ENCODE measurements at places on chromosomes 6 and 20.

DNA sequence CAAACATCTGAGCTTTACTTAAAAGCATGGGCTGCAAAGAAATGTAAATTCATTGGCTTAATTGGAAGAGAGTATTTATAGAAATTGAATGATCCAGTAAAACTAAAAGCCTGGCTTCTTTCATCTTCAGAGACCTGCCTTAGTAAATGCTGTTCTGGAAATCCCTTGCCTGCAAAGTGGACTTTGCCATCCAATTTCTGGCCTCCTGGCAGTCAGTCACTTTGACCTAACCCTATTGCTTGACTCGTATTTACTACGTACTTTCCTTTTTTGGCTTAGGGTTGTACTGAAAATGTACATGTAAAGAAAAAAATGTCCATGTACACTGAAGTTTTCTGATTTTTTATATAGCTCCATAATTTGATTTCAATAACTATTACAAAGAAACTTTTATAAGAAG lies 47.1 kb downstream of the E2F3 start:
- DNase-seq = no peak

GRCh38 chr6:4365686-4366085 lies 230.3 kb upstream of the ECI2 start:
- no peak for DNase-seq

DNA sequence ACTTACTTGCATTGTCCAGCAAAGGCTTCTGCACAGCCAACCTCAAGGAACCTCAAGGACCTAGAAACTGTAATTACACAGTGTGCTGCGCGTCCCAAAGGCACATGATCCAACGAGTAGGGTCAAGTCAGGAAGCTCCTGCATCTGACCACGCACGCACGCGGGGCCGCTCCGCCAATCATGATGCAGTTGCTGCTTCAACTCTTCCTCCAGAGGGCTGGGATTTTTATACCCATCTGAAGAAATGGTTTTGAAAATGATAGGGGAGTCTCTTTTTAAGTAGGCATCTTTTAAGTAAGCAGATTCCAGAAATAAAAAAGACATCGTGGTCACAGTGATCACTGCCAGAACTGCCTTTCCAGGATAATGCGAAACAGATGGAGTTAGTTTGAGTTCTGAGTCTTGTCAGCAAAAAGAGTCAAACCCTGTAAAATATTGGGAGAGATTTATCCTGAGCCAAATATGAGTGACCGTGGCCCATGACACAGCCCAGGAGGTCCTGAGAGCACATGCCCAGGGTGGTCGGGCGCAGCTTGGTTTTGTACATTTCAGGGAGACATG lies 34.0 kb downstream of the KIF25 start:
- no peak for DNase-seq

GRCh38 chr6:104527761-104528415 lies 331.8 kb downstream of the HACE1 start:
- no peak for DNase-seq

DNA sequence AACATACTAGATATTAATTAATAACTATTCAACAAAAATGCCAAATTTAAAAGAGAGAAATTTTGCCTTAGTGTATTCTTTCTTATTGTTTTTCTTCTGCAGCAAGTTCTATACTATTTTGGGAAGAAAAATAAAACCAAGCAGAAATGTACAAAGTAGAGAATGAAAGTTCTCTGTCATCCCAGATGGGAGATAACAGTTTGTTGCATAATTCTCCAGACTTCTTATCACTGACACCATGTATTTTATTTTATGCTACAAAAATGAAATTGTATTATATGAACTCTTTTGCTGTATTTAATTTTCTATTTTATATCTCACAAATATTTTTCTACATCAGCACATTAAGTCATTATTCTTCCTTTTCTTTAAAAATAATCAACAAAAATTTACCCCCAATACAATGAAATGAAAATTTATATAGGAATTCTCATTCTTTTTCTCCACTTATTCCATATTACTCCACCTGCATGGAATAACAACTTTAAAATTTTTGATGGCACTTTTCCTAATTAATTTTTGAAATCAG lies 18.2 kb downstream of the TMEM244 start:
- DNase-seq = no peak

DNA sequence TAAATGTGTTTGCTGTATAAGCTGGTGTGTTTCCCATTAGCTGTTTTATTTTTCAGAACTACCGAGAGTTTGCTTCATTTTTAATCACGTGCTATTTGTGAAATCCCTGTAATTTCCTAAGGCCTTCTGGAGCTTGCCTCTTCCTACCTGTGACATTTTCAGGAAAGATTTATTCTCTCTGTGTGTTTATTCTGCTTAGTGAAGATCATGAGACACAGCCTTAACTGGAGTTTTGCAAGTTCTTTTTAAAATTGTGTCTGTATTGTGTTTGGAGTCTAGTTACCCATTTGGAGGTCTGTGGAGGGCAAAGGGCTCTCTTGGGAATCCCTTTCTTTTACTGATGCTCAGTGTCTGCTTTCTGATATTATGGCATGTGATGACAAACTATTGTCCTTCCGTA lies 359.1 kb upstream of the FLRT3 start:
- DNase-seq = no peak

DNA sequence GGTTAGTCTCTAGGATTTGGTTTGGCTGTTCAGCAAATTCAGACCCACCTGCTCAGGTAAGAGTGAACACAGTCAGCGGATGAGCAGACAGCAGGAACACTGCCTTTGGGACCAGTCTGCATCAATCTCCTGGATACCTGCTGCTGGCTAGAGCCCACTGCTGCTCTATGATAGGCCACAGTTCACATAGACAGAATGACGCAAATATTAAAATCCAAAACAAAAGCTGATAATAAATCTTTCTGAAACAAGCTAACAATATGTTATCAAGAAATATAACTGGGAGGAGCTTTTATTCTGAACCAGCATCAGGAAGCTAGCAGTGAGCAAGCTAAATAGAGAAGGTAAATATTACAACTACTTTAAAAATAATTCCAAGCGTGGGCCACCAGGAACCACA lies at the start of gene TAAR1:
TAAR1 (minus strand) TSS at position 101 of the 400 bp plus-strand sequence. CDS start 13,179 bp downstream, outside the sequence.
- DNase-seq = no peak

DNA sequence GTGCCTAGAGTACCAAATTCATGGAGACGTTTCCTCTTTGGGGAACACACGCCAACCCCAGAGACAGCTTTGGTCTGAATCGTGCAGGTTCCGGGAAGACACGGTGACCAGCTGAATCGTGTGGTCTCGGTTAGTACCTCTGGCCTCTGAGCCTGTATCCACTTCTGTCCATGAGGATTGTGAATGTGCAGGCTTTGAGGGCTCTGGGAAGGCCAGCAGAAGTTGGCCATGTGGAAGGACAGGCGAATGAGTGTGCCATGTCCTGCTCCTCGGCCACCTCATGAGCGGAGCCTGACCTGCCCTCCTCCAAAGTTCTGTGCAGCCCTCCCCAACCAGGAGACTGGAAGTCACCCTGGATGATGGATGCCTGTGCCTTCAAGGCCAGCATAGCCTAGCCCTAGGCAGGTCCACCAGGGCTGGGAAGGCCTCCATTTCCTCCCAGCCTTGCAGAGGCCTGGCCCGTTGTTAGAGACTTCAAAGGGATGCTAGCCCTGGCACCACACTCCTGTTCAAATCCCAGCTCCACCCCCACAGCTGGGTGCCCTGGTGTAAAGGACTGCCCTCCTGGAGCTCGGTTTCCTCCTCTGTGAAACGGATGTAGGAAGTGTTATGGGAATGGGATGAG lies 1.7 kb upstream of the TMEM74B start:
- no peak for DNase-seq

DNA sequence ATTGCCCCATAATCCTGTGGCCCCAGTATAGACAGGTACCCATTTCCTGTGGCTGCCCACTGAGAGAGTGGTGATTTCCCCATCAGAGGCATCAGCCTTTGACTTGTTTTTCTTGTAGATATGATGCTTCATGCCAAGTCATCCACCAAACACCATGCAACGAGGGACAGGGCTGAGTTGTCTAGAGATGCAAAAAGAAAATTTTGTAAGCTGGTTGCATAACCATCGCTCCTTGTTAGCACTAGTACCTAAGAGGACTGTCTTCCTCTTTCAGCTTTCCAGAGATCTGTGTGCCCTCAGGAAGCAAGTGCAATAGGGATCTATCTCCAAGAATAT lies 166.8 kb downstream of the BCAS1 start:
- DNase-seq = no peak

DNA sequence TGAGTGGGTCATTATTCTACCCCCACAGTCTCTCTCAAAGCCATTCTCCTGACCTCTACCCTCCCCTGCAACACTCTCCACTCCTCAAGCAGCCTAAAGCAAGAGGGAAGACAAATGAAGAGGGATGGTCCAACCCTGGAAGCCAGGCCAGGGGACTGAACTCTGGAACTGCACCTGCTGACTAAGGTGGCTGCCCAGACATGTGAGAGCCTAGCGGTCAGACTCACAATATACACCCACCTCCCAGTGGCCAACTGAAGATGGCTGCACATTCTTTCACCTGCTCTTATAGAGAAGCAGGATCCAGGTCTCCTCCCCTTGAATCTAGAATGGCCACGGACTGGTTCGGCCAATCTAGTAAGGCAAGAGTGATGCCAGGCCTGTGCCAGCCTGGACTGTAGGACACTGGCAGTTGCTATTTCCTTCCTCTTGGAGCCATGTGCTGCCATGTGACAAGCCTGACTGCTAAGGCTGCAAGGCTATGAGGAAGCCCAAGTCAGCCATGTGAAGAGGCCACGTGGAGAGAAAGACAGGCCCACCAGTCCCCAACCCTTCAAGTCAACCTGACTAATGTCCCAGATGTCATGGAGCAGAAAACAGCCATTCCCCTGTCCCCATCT lies 31.8 kb downstream of the ACSS1 start:
- DNase-seq = no peak

- DNase-seq = no peak
Observed at GRCh38 chr6:160999516-160999915, 7.9 kb downstream of the MAP3K4 start.

DNA sequence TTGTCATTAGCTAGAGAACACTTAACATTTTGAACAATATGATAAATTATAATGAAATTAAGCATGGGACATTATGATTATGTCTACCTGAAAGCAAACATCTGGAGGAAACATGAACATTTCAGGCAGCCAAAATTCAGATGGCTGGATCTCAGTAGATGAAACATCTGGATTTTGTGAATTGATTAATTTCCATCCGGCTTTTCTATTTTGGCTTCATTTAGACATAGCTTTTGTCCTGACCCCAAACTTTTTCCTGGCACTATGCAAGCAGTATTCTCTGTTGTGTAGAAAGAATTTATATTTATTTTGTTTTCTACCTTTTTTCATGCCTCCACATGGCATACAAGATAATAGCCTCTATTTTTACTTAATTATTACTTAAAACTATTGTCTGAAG lies 186.3 kb downstream of the OGFRL1 start:
- no peak for DNase-seq

DNA sequence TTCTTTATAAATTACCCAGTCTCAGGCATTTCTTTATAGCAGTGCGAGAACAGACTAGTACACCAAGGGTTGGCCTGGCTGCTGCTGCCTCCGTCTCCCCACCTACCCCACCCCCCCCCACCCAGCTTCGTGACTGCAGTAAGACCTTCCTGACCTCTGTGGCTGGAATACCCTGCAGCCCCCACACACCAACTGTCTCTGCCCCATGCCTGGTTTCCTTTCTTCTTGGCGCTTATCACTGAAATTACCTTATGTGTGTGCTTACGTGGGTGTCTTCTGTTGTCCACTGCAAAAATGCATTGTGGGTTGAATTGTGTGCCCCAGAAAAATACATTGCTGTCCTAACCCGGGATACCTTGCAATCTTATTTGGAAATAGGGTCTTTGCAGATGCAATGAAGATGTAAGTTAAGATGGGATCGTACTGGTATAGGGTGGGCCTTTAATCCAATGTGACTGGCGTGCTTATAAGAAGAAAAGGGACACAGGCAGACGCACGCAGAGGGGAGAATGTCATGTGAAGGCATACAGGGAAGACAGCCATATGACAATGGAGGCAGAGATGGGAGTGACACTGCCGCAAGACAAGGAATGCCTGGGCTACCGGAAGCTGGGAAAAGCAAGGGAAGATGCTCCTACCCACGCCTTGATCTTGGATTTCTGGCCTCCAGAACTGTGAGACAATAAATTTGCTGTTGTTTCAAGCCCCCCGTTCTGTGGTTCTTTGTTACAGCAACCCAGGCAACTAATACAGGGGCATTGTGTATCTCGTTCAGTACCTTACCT lies 15.4 kb downstream of the SYNJ2 start:
- DNase-seq = no peak

GRCh38 chr6:127107916-127108315 lies 10.6 kb upstream of the RSPO3 start:
- DNase-seq = no peak

- DNase-seq = no peak
Observed at GRCh38 chr20:32325706-32326503, 32.2 kb upstream of the ASXL1 start.

DNA sequence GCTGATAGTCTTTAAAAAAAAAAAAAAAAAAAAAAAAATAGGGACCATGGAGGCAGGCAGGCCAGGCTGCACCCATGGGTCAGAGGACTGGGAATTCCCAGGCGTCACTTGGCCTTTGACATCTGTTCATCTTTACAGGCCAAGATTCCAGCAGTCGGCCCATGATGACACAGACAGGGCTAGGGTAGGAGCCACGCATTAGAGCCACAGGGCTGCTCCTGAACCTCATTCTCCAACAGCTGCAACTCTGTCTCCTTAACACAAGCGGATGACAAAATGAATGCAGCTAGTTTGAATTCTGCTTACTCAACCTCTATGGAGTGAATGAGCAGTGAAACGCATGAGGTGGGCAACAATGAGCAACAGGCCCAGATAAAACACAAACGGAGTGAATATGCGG lies 126.4 kb downstream of the LY86 start:
- no peak for DNase-seq

All from Peyer's patch (tissue), 4 donors.